ENCODE measurements at places on chromosomes 6 and 20. TPM values are rescaled to one million over a fixed set of nuclear protein-coding genes. Genes with fewer than 3 reads are reported as not detected.

The SNX14 gene
- total RNA-seq: 110 TPM

The PXT1 gene
- 0.11 TPM for total RNA-seq

The BTN1A1 gene
- total RNA-seq: not detected

The BPIFB3 gene
- not detected for total RNA-seq

The RSPH9 gene
- 2.4 TPM for total RNA-seq

Measured in placental epithelial cell (primary cell).